Lung microvascular endothelial cell (primary cell): ENCODE measurements at places on chromosomes 1 and 21.
A peak's percentile ranks its signal among the peaks of the same experiment; 100 is the strongest.

GRCh38 chr1:156866249-156866909 lies 5.7 kb downstream of the NTRK1 start:
- no peak for DNase-seq

DNA sequence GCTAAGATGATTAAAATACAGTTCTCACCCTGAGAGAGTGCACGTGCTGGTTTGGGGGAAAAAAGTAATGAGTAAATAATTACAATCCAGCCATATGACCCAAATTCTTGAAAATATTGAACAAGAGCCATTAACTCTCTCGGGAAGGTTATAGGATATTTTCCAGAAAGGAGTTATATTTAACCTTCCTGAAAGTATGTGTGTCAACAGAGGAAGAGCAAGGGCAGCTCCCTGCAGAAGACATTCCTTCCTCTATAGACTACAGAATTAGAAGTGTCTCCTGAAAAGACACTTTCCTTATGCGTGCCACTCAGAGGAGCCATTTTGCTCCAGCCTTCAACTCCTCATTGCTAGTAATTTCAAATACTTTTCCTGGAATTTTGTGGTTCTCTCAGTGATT lies 648.7 kb downstream of the USP25 start:
- no peak for DNase-seq

- no peak for DNase-seq
These were observed 32.4 kb upstream of the BMP8A start for GRCh38 chr1:39458991-39459390.

DNA sequence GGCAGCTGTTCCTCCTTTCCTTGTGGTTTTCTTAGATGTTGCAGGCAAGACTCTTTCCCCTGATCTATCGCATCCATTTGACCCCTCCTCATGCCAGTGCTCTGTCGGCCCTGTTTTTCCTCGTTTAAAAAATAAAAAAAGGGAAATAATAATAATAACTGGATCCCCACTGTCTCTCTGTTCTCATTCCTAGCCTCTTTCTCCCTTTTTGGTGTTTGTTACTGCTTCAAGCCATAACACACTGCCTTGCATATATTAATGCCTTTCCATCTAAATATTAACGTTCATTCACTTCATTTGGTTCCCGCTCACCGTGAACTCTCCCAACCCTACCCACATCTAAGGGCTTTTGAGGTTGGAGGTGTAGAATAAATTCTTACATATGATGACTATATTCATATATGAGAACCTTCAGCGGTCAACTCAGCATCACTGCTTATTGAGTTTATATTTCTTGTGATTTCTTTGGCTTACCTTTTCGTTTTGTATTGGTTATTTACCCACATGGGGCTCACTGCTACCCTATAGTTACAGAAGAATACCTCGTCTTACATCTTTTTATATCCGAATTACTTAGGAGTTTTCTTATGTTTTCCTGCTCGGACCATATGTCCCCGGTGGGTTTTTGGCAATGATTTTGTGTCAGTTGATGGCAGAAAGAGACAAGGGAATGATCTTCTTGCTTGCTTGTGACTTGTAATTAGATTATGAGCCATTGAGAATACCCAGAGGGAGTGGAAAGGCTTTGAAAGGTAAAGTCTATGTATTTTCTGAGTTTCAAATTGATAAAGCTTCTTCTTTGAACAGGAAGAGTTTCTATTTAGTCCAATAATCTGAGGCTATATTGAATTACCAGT lies 805 bp downstream of the ATG4C start:
- DNase-seq = peak; percentile 33

DNA sequence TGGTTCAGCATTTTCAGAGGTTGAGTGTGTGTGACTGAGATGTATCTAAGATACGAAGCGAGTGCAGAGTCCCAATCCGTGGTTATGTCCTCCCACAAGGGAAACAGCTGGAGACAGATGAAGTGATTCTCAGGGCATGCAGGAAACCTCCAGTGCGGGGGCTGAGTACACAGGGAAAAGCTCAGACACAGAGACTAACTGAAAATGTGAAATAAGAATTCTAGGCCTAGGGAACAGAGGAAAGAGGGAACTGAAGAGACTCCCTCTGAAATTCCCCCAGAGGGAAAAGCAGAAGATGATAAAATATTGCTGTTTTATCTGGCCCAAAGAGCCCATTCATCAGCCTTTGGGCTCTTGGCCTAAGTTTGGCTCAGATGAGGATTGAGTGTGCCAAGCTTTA lies 116.8 kb downstream of the LRRC53 start:
- no peak for DNase-seq

DNA sequence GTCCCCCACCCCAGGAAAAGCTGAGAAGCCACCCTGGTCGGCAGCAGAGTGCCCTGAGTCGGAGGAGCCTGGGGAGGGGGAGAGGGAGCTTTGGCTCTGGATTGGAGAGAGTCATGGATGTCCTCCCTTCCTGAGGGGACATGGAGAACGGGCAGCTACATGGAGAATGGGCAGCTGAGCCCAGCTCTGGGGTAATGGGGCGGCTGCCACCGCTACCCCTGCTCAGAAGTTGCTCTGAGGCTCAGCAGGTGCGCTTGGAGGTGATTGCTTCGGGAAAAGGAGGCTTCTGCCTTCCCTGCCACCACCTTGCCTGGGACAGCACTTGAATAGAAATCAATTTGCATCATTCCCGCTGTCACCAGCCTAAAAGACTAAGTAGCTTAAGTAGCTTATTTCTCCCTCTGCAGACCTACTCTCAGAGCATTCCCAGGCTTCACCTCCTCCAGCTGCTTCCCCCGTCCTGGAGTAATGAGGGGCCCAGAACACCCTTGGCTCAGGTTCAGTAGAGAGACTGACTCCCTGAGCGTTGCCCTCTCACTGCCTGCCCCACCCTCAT lies 8.3 kb downstream of the DISP3 start:
- no peak for DNase-seq

GRCh38 chr1:154567386-154568156 lies at the start of gene CHRNB2:
Gene CHRNB2, plus strand, starts transcription at chr1:154567778. Its CDS starts 267 bp downstream, at chr1:154568045.
- peak; percentile 60 for DNase-seq

DNA sequence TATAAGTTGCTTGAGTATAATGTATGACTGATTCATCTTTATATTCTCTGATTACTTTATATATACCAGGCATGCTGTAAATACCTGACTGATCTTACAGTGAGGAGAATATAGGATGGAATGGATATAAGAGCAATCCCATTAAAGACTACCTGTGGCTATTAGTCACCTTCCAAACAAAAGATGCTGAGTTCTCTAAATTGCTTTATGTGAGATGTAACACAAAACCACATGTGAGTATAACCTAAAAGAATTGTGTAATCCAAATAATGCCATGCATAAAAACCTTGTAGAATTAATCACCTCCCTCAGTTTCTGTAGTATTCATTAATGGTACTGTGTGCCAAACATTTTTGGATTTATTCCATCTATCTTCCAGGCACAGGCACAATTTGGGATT lies 134.6 kb upstream of the LRRC7 start:
- DNase-seq = no peak

- DNase-seq = no peak
These were observed 12.5 kb upstream of the SMPDL3B start for GRCh38 chr1:27922272-27922671.

DNA sequence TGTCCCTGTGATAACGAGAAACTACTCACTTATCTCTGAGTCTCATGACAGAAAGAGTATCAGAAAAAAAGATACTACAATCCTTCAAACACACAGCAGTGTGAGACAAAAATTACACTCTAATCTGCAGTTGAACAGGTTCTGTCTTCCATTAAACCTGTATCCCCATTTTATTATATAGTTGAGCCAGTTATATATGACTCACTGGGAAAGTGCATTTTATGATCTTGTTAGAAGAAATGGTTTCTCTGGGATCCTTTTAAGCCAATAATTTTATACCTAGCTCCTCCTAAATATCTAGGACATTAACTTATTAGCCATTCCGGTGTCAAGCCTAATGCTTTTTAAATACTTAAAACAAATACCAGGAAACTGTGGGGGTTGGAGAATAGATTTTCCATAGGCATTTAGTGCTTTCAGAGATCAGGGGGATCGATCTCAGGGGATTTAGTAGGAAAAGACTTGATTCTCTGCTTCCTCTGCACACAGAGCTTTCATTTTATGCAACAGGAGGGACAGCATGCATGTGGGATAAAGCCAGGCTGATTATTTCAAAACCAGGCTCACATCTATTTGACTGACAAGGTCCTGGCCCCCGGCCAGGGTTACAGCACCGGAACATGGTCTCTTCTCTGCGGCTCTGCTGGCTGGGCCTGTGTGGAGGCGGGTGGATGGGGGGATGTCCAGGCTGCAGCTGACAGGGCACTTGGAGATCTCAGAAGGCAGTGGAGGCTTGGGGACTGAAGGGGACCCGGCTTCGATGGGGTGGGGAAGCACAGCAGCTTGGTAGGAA lies 310.6 kb downstream of the DISC1 start:
- DNase-seq = no peak

DNA sequence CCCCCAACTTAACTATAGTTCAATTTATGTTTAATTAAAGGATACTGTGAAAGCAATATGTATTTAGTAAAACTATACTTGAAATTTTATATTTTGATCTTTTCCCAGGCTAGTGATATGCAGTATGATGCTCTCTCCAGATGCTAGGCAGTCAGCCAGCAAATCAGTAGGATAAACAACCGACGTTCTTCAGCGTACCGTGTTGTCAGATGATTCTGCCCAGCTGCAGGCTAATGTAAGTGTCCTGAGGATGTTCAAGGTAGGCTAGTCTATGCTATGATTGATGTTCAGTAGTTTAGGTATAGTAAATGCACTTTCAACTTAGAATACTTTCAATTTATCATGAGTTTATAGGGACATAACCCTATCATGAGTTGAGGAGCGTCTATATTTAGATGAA lies 762.6 kb downstream of the MRPL39 start:
- DNase-seq = no peak

- DNase-seq = no peak
These were observed 9.8 kb downstream of the H3-3A start for GRCh38 chr1:226072347-226072746.

- no peak for DNase-seq
These were observed 47.2 kb downstream of the TRIT1 start for GRCh38 chr1:39835935-39836594.

DNA sequence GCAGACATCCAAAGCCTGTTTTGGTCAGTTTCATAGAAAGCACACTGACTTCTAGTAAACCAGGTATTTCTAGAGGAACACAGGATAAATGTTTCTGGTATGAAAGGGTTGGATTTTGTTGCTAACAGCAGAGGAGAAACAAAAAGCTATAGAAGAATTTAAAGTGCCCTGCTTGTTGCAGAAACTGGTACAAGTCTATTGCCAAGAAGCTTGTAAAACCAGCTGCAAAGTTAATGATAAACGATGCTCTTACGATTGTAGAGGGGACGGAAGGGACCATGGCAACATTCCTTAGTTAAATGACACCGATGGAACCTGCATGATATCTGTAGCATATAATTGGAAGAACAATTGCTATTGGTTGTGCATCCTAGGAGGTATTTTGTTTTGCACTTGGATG lies 40.1 kb downstream of the SLC35F3 start:
- no peak for DNase-seq

GRCh38 chr1:40532062-40532389 lies 589 bp downstream of the ZNF684 start:
- DNase-seq = no peak

DNA sequence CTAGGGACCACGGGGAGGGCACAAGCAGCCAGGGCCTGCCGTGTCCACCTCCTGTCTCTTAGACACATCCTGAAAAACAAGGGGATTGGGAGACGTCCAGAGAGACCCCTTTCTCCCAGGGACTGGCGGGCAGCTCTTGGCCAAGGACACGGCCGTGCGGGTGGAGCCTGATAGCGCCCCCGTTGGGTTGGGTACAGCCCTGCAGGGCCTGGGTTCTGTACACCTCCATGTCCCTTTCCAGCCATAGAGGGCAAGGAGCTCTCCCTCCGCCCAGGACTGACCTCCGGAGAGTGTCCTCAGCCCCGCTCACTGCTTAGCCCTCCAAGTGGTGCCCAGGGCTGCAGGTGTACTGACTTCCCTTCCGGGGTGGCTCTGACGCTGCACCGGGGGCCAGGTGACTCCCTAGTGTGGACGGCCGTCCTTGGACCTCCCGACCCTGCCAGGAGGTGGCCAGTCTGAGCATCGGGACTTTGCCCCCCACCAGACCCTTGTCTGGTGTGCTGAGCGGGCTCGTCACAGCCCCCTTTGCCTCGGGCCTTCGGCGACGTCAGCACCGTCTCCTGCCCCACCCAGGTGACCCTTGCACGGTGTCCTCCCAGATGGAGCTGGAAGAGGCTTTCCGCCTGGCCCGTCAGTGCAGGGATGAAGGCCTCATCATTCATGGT lies 5.8 kb downstream of the PRKCZ start:
- DNase-seq = no peak

- no peak for DNase-seq
These were observed at the start of gene ZNF648 for GRCh38 chr1:182061594-182061993. Gene ZNF648, minus strand, starts transcription at chr1:182061712. Its CDS starts 3,702 bp downstream, at chr1:182058010.

- DNase-seq = no peak
These were observed 10.9 kb downstream of the VWA5B1 start for GRCh38 chr1:20301463-20302107.

- DNase-seq = no peak
These were observed 197.4 kb downstream of the HS2ST1 start for GRCh38 chr1:87111659-87112371.

DNA sequence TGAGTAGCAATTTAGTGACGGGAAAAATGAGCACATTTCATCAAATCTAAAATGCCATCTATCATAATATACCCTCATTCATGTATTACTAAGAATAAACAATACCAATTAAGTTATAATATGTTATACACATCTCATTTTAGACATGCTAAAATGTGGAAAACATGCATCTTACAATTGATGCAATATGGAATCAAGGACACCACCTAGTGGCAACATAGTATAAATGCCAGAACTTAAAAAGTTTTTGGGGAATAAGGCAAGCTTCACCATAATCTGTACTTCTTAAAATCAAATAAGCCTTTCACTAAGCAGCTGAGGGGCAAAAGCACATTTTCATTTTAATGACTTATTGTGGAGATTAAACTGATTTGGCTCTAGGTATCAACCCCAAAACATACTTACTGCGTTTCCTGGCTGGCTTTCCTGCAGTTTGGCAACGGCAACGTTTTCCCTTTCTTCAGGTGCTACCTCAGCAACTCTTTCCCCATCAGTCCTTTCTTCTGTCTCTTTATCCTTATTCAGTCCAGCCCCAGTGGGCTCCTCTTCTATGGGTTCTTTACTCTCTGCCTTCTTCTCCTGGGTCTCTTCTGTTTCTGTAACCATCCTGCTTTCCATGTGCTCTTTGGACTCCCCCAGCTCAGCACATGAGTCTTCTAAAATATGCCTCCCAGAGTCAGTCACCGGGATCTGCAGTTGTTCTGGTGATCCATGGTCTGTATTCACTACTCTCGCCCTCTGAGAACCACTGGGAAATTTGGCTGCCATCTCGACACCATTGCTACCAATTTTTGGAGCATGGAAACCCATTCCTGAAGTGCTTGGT lies 11.4 kb downstream of the SDE2 start:
- DNase-seq = peak; percentile 71
